ENCODE measurements at places on chromosomes 16 and 17. TPM values are rescaled to one million over a fixed set of nuclear protein-coding genes. Genes with fewer than 3 reads are reported as not detected.

PRPF8 gene
- total RNA-seq, result 183 TPM

SDR42E2 gene
- not detected for total RNA-seq

UMOD gene
- total RNA-seq, result not detected

HES7 gene
- 1.9 TPM for total RNA-seq

CCL7 gene
- total RNA-seq, result not detected

CCL8 gene
- not detected for total RNA-seq

OR1A2 gene
- total RNA-seq, result not detected

ADORA2B gene
- total RNA-seq, result 3.1 TPM
